Activated T-helper 17 cell treated with anti-CD3 and anti-CD28 coated beads, Interleukin-2, amount 50 U/mL, for 72 hours (primary cell): ENCODE measurements at places on chromosomes 1 and 21. TPM values are rescaled to one million over a fixed set of nuclear protein-coding genes. Genes with fewer than 3 reads are reported as not detected.

DNA sequence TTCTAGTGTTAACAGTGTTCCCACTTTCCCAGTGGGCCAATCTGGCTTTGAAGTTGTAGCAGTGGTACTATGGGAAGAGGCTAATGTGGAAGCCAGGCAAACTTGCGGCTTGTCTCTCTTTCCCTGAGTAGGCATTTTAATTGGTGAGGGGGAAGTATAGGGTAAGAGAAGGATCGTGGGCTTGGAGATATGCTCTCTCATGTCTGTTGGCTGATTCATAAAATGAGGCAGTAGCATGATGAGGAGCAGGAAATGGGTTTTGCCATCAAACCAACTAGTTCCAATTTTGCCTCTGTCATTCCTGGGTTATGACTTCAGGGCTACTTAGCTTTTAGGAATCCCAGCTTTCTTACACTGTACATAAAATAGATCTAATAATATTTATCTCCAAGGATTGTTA is 12.1 kb downstream of the C8A start:
- ATAC-seq = no peak

GRCh38 chr1:184050636-184051035 is 894 bp upstream of the TSEN15 start:
- ATAC-seq = no peak

DNA sequence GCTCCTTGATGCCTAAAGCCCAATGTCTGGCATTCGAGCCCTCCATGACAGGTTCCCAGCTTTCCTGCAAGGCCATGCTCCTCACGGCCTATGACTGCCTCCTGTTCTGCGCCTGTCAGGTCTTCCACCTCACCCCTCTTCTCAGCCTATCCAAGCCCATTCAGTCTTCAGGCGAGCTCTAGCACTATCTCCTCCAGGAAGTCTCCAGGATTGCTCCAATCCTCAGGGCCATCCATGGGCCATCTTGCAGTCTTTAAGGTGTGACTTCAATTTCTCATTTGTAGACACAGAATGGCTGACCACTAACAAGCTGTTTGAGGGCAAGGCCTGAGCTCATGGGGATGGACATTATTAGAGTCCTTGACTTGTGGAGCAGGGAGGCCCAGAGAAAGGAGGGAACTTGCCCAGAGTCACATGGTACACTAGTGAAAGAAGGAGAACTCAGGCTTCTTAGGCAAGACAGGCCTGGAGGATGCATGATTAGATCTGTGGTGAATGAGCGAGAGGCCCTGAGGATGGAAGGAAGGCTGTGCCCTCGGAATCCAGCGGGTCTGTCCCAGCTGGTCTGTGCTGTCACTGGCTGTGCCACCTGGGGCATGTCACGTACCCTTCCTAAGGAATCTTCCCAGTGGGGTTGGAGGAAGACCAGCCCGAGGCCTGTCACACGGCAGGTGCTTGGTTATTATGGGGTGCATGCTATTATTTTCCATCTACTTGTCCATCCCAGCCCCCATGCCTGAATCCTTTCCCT is 1.2 kb upstream of the ACOT11 start:
- ATAC-seq = no peak

DNA sequence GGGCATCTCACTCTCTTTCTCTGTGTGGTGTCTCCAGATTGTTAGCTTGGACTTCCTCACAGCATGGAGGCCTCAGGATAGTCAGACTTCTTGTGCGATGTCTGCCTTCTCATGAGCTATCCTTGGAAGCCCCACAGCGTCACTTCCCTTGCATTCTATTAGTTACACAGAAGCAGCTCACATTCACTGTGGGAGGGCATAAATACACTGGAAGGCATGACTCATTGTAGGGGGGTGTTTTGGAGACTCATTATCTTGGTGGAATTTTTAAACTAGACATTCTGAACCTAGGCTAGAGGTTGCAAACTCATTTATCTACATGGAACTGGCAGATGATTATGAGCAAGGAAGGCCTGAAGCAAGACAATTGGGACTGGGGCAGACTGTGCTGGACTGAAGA is 21.4 kb upstream of the FASLG start:
- peak; percentile 16 for ATAC-seq

DNA sequence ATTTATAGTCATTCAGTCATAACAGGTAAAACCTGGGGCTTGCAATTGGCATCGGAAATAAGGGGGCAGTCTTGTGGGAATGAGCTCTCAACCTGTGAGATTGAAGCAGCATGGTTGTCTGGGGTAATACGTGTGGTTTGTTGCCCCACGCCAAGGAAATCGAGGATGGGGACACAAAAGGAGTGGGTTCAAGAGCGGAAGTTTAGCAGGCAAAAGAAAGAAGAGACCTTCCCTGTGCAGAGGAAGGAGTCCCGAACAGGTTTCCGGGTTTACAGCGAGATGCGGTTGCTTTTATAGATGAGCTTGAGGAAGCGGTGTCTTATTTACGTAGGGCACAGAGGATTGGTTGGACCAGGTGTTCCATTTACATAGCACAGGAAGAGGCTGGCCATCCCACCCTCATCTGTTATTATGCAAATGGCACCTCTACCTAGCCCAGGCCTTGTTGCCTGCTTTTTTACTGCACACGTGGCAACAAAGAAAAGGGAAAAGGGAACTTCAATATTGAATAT is 37.3 kb downstream of the IFNAR1 start:
- peak; percentile 74 for ATAC-seq

- peak; percentile 39 for ATAC-seq
Observed at GRCh38 chr1:52102336-52103013, 39.4 kb upstream of the ZFYVE9 start.

DNA sequence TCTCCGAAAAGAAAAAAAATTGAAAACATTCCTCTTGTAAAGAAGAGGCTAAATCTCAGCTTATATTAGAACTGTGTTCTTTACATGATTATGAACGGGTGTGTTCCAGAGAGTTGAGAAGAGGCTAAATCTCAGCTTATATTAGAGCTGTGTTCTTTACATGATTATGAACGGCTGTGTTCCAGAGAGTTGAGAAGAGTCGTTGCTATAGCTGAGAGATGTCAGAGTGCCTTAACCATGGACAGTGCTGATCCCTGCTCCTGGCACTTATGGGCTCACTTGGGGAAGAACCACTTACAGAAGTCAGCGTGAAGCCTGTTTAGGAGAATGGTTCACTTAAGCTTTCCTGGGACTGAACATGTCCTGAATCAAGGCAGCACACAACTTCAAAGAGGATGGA is 35.0 kb downstream of the SLC35F3 start:
- no peak for ATAC-seq

DNA sequence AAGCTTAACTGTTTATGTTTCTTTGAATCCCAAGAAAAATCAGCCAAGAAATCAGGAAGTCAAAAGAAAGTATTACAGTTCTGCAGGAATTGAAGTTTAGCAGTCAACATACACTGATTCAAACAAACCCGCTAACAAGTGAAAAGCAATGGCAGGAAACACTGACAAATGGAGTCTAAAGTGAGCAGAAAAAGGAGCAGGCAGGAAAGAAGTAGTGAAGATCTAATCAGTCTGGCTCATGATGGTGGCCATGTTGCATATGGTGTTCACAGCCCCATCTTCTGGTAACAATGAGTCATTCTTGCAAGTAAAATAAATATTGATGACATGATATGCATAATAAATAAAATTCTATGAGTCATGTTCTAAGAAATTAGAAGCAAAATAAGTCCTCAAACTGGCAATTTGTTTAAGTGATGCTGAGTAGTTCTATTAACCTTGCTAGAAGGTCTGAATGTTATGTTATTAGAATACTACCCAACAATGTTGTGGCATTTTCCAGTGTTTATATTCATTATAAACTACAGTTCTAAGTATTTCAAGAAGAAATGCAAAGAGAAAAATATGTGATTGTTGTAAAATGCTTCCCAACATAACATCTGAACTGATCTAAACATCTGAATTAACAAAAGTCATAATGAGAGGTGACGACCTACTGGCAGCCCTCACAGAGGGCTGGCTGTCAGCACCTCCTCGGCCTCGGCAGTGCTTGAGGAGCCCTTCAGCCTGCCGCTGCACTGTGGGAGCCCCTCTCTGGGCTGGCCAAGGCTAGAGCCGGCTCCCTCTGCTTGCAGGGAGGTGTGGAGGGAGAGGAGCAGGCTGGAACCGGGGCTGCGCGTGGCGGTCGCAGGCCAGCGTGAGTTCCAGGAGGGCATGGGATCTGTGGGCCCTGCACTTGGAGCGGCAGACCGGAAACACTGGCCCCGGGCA is 5.7 kb upstream of the ACBD6 start:
- no peak for ATAC-seq

GRCh38 chr21:42584296-42584641 is 69.2 kb upstream of the PDE9A start:
- no peak for ATAC-seq

DNA sequence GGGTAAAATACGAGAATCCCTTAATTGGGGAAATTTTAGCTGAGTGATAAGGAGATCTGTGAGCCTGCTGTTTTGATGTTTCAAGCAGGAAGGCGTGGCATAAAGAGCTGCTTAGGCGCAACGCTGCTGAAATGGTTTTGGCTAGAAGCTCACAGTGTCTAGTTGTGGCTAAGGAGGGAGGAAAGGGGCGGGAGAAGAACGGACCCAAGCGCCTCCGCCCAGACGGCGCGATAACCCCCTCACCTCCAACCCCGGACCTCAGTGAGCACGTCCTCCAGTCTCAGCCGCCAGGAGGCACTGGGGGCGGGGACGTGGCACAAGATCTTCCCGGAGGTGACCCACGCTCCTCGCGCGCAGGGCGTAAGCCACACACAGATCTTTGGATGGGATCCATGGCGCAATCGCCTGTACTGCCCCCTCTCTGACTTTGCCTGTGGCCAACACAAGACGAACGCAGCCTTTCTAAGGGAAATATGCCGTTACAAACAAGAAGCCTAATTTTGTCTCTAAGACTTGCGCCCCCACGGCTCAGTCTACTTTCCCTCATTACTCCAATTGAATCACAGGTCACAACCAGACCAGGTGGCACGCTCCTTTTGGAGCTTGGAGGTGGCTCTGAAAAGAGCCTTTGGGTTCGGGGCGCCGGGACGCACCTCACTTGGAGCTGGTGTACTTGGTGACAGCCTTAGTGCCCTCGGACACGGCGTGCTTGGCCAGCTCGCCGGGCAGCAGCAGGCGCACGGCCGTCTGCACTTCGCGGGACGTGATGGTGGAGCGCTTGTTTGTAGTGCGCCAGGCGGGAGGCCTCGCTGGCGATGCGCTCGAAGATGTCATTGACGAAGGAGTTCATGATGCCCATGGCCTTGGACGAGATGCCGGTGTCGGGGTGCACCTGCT is 23.4 kb upstream of the RNF187 start:
- peak; percentile 81 for ATAC-seq

DNA sequence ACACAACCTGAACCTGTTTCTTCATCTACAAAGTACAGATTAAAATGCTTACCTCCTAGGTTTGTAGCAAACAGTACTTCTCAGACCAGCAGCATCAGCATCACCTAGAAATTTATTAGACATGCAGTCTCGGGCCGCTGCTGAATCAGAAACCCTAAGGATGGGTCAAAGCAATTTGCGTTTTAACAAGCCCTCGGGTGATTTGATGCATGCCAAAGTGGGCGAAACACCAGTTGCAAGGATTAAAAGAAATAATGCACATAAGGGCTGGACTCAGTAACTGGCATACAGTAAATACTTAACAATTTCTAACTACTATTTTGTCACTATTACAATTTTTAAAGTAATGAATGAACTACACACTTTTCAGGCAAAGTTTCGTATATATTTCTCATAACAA is 47.5 kb downstream of the SH3GLB1 start:
- no peak for ATAC-seq

GRCh38 chr1:82836213-82836972 is 1035.7 kb downstream of the ADGRL2 start:
- ATAC-seq = no peak

GRCh38 chr1:153357076-153357852 is 390 bp upstream of the S100A9 start:
- ATAC-seq = peak; percentile 23

DNA sequence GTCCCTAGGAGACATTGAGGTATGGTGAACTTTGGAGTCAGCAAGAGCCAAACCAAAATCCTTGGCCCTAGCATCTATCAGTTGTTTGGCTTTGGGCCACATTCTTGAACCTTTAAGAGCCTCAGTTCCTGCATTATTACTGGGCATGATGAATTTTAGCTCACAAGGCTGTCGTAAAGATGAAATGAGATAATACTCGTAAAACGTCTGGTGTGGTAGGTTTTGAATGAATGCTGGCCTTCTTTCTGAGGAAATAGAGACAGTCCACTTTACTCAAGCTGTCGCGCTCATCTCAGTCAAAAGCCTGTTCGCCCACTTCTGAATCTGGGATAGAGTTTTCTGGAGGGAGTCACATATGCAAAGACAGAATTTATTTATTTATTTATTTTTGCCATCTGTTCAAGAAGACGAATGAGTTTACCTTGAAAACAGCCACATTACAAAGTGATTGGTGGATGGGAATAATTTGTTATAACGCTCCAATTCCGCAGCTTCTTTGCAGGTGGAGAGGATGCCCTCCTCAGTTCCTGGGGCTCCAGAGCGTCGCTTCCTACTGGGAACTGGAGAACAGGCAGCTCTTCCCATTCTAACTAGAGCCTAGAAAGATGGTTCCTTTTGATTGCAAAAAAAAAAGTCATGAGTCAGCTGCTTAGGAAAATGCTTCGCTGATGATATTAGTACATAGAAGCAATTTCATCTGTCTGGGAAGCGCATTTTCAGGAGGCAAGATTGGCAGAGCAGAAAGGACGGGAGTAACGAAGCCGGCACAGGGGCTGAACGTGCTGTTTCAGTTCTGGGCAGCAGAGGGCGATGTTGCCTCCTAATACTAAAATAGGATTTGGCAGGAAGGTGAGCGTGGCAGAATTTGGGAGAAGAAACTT is 49.9 kb upstream of the CYP2J2 start:
- ATAC-seq = no peak

- no peak for ATAC-seq
Observed at GRCh38 chr1:172801771-172802322, 142.9 kb downstream of the FASLG start.

DNA sequence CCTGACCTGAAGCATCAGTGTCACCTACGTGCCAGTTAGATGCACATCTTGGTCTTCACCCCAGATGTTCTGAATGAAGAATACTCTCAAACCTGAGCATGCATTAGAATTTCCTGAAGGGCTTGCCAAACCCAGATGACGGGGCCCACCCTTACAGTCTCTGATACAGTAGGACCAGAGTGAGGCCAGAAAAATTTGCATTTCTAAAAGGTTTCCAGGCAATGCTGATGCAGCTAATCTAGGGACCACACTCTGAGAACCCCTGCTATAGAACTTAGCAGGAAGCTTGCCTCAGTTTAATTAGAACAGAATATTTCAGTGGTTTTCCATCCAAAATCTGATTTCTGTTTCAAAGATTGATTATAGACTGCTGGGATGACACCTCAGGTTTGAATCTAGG is 9.9 kb upstream of the CTBS start:
- no peak for ATAC-seq

GRCh38 chr1:92653605-92654381 is 131.1 kb downstream of the EVI5 start:
- ATAC-seq = no peak

The ITLN1 gene
- not detected for total RNA-seq

The PPM1J gene
- 0.69 TPM for total RNA-seq

The LRRC39 gene
- 1.0 TPM for total RNA-seq

The ANKRD65 gene
- not detected for total RNA-seq

The FAM3B gene
- total RNA-seq = not detected

The ZSWIM5 gene
- total RNA-seq = 0.86 TPM

The C1orf185 gene
- total RNA-seq = not detected

The KPRP gene
- not detected for total RNA-seq

The FGR gene
- not detected for total RNA-seq

The C1orf210 gene
- total RNA-seq = not detected

The CYP4X1 gene
- not detected for total RNA-seq

The PTGS2 gene
- total RNA-seq = 0.17 TPM

The ANKRD34A gene
- total RNA-seq = 4.6 TPM

The DNAJC28 gene
- total RNA-seq = 0.54 TPM

The FAM163A gene
- not detected for total RNA-seq

The WNT3A gene
- total RNA-seq = not detected

The SPRR5 gene
- not detected for total RNA-seq

The ITLN2 gene
- total RNA-seq = not detected

The RNF186 gene
- total RNA-seq = not detected

The CD1E gene
- not detected for total RNA-seq
